ENCODE measurements at places on chromosomes 7 and 10.

GRCh38 chr10:3906511-3907111 is 121.6 kb upstream of the KLF6 start:
- DNase-seq: no peak

DNA sequence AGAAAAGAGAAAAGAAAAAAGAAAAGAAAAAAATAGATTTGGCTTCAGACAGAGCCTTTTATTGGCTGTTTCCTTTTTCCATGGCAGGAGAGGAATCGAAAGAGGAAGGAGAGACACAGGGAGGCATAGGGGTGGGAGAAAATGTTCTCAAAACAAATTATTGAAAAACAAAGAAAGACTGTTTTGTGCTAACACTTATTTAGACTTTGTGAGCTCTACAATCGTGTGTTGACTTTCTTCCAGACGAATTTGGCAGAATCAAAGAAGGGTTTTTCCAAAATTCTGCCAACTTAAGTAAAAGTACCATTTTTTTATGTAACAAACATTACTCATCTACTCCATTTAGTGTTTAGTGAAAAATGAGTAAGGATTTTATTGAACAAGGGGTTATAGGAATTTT is 982.2 kb downstream of the REEP3 start:
- DNase-seq: no peak

GRCh38 chr10:23099816-23100215 is 4.4 kb downstream of the MSRB2 start:
- DNase-seq: no peak

GRCh38 chr7:121960678-121961077 is 87.7 kb downstream of the PTPRZ1 start:
- DNase-seq: no peak

DNA sequence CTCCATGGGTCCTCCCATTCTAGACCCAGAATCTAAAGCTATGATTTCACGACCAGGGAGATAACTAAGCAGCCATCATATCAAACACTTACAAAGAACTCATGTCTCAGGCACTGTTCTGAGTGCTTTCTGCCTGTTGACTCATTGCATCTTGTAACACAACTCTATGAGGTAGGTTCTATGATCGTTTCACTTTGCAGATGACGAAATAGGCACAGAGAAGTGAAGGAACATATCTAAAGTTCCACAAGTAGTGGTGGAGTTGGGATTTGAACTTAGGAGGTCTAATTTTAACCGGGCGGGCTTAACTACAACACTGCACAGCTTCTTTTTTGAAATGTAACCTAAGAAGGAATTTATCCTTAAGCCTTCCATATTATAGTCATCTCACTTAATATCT is 2.9 kb downstream of the RBP4 start:
- DNase-seq: no peak

- no peak for DNase-seq
These were observed 87.6 kb upstream of the ATP6V0A4 start for GRCh38 chr7:138885383-138886147.

GRCh38 chr7:29105752-29106668 is 40.3 kb downstream of the CPVL start:
- DNase-seq: no peak

GRCh38 chr10:132458586-132459300 is 61.7 kb downstream of the PWWP2B start:
- DNase-seq: no peak

GRCh38 chr10:27743877-27744801 is 1.5 kb downstream of the MKX start:
- DNase-seq: peak; percentile 80

- DNase-seq: no peak
These were observed 674 bp upstream of the OSBPL3 start for GRCh38 chr7:24980534-24981170.

GRCh38 chr7:146875981-146876380 is 759.4 kb downstream of the CNTNAP2 start:
- DNase-seq: no peak
